NCI-H2171 (cell line): ENCODE measurements at places on chromosomes 7 and 10.

DNA sequence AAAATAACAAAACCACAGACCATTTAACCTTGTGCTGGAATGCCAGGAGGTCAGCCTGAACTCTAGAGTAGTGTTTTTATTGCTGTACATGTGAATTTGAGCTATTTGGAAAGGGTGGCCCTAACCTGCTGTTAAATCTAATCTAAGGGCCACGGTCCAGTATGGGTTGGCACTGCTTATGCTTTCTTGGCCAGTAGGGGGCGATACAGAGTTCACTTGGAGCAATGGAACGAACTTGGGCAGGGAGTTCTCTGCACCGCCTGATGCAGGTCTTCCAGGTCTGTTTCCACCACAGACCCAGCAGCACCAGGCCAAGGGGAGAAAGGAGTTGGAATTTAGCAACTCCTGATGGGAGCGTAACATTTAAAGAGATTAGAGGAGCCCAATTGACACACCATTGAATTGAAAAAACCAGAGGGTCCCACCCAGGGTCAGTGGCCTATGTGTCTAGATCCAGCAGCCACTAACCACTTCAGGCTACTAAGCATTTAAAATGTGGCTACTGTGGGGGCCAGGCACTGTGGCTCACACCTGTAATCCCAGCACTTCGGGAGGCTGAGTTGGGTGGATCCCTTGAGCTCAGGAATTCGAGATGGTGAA, 75.7 kb upstream of the EFCAB10 start:
- no peak for DNase-seq

DNA sequence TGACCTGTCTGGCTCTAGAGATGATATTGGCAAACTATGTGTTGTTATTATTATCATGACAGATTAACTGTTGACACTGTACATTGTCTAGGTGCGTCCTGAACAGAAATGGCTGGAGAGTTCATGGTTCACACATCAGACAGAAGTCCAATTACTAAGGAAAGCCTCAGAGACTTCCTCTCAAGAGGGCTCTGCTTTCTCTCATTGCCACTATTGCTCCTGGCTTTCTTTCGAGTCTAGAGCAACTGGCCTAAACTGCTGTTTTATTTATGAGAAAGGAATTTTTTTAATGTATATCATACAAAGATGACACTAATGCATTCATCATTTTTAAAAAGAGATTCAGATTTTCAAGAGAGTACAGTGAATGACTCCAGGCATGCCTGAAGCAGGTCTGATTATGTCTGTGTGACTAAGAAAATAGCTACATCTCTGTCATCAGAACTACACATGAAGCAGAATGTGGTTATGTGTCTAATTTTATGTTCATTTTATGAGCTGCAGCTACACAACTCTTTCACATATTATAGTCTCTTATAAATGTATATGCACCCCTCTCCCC, 30.4 kb downstream of the NRCAM start:
- no peak for DNase-seq

DNA sequence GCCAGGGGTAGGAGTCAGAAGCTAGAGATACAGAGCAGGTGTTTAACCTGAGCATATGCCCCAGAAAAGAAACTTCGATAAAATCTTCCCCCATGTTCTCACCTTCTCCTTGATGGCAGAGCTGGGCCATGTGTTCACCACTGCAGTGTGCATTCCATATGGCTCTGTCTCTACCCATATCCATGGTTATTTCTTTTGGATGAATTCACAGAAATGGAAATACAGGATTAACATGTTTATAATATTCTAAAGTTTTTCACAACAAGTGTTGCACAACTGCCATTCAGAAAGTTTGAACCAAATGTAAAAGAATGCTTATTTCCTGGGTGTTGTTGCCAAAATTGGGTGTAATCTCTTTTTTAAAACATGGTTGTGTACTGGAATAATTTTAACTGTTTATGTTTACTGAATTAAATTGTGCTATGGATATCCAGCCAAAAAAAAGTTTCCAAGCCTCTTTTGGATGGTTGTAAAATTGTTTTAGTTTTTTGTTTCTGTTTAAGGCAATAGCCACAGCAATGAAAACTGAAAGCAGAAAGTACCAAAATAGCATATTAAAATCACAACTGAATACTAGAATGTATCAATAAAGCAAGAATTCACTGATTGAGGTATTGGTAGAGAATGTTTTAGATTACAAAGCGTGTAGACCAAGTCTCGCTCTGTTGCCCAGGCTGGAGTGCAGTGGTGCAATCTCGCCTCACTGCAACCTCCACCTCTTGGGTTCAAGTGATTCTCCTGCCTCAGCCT, 19.9 kb upstream of the CCNY start:
- DNase-seq: no peak

GRCh38 chr10:61860964-61861758, 40.3 kb upstream of the ARID5B start:
- no peak for DNase-seq

- no peak for DNase-seq
These were observed 103.4 kb downstream of the SRPK2 start for GRCh38 chr7:105285118-105285874.

DNA sequence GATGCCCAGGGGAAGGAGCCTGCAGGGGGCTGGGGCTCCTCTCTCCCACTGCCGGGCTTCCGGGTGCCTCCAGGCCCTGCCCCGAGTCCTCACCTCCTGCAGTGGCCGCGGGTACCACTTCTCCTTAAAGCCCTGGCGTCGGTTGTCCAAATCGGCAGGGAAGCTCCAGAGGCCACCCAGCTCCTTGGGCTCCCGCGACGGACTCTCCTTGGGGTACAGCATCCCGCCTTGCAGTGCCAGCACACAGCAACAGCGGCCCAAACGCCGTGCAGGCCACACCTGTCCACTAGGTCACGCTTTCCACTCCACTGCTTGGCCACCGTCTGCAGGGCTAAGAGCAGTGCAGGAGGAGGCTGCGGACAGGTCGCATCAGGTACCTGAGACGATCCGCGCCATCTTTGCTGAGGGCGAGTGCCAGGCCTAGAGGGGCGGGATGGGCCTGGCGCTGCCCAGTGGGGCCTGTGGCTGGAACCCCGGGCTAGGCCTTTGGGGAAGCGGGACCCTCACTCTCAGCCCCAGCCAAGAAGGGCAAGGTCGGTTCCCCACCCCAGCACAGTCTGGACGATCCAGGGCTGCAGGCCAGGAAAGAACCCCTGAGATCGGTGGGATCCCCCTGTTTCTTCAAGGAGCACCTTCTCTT, 47.7 kb upstream of the ZNF479 start:
- DNase-seq: no peak

- DNase-seq: no peak
These were observed 588.7 kb upstream of the PFKP start for GRCh38 chr10:2478656-2479055.

DNA sequence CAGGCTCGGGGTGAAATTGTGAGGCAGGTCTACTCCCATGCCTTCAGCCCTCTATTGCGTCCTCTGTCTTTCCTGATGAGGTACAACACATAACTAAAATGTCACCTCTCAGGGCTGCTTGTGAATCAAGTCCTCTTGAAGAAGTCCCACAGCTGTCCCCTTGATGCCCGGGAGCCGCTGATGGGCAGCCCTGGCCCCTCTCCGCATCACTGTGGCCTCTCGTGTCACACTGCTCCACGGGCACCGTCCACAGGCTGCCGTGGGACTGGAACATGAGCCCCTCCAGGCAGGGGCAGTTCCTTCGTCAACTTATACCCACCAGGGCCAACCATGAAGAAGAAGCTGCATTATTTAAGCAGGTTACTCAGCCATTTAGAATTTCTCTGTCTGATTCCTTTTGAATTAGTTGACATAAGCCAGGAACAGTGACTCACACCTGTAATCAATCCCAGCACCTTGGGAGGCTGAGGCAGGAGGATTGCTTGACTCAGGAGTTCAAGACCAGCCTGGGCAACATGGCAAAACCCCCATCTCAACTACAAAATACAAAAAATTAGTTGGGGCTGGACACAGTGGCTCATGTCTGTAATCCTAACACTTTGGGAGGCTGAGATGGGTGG, 58.5 kb upstream of the UBE3C start:
- DNase-seq: no peak

- no peak for DNase-seq
These were observed 733 bp upstream of the RBP4 start for GRCh38 chr10:93601774-93602162.

- no peak for DNase-seq
These were observed 47.2 kb upstream of the ZRANB1 start for GRCh38 chr10:124894569-124895215.
